ENCODE measurements at places on chromosomes 3 and 15.

- DNase-seq = no peak
These were observed 18.9 kb upstream of the FEM1B start for GRCh38 chr15:68258692-68259091.

DNA sequence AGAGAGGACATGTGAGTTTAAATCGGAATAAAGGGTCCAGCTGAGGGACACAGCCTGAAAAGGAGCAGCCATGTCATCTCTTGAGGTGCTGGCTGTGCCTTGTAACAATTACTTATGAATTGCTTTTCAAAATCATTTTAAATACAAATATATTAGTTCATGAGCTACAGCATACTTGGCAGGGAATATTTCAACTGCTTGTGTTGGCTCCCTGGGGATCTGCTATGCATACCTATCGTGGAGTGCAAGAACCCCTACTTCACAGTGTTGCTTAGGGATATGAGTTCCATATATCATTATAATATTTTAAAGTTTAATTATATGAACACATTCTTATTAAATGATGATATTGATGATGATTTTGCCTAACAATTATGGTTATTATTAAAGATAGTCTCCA lies 19.1 kb upstream of the P2RY14 start:
- no peak for DNase-seq

- no peak for DNase-seq
These were observed 1.6 kb downstream of the CDV3 start for GRCh38 chr3:133575086-133575485.

DNA sequence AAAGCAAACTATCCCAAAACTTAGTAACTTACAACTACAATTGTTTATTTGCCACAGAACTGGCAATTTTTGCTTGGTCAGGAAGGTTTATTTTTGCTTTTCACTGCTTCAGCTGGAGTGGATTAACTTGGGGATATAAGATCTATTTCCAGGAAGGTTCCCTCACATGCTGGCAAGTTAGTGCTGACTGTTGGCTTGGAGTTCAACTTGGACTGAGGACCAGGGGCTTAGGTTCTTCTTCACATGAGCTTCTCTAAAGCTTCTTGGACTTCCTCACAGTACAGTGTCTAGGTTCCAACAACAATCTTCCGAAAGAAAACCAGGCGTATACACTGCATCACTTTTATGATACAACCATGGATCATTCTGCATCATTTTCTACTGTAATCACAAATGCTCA lies 264.4 kb downstream of the CHL1 start:
- no peak for DNase-seq

DNA sequence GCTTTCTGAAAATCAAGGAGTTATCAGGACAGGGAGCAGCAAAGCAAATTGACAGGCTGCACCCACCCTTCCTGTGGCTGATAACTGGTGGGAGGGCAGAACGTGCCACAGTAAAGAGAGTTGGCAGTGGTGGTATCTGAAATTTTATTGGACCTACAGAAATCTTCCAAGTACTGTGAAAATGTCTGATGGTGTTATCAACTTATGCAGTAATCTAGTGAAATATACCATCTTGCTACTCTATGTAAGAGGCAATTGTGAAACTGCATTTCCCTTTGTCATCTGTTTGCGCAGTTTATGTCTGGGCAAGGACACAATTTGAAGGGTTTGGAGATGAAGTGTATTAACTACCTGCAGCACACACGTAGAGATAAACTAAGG lies 1.5 kb downstream of the PLCL2 start:
- no peak for DNase-seq

DNA sequence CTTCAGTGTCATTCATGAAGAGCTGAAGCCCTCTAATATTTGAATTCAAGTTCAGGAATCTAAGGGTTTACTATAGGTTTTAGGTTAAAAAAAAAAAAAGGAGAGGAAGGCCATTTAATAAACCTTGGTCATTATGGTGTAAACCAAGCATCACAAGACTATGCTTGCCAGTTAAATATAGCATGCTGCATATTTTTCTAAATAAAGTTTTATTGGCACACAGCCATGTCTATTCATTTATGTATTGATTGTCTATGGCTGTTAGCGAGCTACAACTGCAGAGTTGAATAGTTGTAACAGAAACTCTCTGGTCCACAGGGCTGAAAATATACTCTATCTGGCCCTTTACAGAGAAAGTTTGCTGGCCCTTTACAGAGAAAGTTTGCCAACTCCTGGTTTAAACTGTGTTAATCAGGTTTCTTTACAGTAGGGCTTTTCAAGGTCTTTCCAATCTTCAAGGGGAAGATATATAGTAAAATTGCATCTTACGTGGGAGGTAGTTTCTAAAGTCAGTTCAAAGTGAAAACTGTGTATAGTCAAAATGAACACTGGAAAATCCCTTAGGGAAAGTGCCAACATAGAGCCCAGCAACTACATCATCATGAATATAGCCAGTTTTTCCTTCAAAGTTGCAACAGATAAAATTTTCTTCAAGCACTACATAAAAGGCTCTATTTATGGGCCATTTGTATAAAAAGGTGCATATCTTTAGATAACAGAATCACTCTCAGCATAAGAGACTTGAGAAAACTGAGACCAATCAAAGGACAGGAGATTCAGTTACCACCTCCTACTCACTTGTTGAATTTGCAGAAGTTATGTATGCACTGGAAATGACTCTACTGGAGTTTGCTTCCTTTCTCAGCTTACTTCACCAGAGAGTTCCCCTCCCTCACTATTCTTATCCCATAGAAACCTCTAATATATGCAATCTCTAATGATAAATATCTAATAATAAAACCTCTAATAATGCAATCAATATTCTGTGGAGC lies 49.7 kb upstream of the FRMD4B start:
- DNase-seq = no peak
